ENCODE measurements at places on chromosomes 16 and 17. TPM values are rescaled to one million over a fixed set of nuclear protein-coding genes. Genes with fewer than 3 reads are reported as not detected.

DNA sequence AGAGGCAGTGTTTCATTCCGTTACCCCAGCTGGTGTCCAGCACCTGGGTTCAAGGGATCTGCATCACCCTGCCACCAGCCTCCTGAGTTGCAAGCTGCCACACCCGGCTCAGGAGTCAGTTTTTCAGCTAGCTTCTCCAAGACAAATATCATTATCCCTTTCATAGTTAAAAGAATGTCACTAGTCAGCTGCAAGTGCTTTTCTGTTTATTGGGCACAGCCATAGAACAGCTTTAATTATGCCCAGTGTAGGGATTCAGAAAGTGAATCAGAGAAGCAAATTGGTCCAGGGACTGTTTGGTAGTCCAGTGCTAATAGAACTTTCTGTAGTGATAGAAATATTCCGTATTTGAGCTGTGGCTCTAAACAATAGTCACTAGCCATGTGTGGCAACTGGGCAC, 2.9 kb upstream of the AOC3 start:
- DNase-seq, result no peak

DNA sequence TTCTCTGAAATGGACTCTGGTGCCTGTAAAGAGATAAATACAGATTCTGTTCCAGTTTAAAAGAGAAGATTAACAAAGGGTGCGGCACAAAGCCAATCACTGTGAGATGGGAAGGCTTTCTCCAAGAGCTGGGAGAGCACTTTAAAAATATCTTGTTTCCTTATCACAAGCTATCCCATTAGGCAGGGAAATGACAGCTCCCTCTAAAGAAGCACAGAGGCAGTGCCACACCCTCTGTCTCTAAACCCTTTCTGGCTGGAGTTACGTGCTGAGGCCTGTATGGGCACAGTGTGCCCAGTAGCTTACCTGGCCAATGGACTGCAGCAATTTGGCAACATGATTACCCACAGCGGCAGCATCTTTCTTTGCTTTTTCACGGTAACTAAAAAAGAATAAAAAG, 9.0 kb upstream of the TERB1 start:
- DNase-seq, result no peak

GRCh38 chr17:73292031-73292531, 19.7 kb downstream of the CDC42EP4 start:
- DNase-seq, result no peak

DNA sequence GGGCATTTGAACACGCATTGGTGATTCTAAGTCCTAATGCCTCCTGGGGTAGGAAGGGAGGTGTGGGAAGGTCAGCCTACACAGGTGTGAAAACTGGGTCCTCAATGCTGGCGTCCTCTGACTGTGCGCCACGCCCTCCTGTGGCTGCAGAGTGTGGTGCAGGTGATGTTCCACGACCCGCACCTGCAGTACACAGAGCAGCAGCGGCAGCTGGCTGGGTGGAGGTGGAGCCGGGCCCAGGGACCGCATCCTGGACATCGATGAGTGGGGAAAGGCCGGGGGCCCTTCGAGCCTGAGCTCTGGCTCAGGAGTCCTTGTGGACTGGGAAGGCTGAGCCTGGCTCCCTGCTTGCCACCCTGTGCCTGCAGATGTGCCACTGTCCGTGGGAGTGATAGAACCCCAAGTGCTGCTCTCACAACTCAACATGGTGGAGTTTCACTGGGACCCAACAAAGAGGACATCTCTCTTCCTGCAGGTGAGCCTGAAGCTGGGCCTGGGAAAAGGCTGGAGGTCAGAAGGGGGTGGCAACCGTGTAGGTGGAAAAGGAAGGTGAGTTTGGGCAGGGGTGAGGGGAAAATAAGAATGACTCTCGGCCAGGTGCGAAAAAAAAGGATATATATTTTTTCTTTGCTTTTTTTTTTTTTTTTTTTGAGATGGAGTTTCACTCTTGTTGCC, 14.0 kb upstream of the STAC2 start:
- DNase-seq, result no peak

DNA sequence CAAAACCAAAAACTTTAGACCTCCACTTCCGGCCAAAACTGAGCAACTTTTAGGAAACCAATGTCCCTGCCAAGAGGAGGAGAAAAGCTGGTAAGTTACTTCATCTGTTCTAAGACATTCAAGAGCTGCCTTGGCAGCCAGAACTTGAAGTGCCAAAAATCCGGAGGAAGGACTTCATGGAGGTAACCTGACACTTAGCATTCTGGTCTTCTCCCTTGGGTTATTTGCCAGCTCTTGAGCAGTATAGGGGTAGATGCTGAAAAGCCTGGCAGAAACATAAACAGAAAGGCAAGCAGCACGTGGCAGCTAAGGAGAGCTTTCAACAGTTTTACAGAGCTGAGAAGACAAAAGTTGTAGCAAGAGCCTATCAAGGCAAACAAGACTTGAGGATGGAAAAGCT, 53.2 kb downstream of the CDYL2 start:
- no peak for DNase-seq

DNA sequence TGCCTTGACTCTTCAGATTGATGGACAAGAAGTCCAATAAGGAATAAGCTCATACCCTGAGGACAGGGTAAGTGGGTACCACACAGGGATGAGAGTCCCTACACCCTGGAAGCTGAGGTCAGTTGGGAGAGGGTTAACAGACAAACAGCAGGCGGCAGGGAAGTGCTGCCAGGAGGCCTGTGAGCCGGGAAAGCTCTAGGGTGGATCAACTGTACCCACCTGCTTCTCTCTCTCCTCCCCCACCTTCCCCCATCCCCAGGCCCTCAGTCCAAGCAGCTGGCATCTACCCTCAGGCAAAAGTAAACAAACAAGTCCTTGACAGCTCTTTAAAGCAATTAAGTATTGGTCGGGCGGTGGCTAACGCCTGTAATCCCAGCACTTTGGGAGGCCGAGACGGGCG, 20.7 kb upstream of the MYLK3 start:
- DNase-seq, result no peak

The CDH11 gene
- 326 TPM for polyA plus RNA-seq

The TPPP3 gene
- polyA plus RNA-seq, result 44.8 TPM

All from left renal pelvis (tissue), 4 donors.